Caki2 (cell line): ENCODE measurements at places on chromosomes 4 and X.

DNA sequence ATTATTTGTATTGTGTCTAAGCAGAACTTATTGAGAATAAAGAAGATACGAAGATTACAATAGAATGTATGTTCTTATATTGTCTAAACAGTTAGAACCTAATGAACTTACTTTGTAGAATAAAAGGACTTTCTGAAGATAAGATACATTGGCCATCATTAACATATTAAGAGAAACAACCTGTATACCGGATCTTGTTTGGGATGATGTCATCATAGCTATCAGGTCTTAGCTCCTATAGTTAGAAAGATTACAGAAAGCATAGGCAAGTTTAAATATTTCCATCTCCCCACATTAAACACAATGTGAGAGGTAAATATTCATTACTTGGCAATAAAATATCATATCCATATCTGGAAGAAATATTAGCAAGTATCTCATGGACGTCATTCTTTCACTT is 282.3 kb downstream of the PACRGL start:
- DNase-seq: no peak

- DNase-seq: peak; percentile 41
Measured at GRCh38 chr4:22987870-22988269, 295.1 kb downstream of the GBA3 start.

- DNase-seq: no peak
Measured at GRCh38 chrX:31236231-31236630, 164.4 kb upstream of the FTHL17 start.

DNA sequence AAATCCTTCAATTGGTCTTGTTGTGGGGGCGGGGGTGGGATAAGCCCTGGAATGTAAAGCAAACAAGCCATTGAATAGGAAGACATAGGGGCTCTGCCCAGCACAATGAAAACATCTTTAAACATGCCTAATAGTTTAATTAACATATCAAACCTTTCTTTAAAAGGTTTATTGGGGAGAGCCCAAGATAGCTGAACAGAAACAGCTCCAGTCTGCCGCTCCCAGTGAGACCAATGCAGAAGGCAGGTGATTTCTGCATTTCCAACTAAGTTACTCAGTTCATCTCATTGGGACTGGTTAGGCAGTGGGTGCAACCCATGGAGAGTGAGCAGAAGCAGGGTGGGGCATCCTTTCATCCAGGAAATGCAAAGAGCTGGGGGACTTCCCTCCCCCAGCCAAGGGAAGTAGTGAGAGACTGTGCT is 327.2 kb upstream of the CNKSR2 start:
- no peak for DNase-seq

DNA sequence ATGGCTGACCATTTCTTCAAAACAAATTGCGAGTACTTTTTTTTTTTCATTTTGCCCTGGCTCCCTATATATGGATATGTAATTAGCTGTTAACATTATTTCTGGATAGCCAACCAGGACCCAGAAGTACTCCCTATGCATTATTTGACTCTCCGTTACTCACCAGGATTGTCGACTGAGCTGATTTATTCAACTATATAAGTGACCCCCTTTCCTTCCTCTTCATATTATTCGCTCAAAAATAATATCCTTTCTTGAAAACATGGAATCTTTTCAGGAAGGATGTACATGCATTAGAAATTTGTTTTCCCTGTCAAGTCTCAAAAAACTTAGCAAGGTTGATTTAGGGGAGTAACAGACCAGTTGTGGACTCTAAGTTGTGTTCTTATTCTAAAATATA is 114.1 kb upstream of the KLHL4 start:
- no peak for DNase-seq

DNA sequence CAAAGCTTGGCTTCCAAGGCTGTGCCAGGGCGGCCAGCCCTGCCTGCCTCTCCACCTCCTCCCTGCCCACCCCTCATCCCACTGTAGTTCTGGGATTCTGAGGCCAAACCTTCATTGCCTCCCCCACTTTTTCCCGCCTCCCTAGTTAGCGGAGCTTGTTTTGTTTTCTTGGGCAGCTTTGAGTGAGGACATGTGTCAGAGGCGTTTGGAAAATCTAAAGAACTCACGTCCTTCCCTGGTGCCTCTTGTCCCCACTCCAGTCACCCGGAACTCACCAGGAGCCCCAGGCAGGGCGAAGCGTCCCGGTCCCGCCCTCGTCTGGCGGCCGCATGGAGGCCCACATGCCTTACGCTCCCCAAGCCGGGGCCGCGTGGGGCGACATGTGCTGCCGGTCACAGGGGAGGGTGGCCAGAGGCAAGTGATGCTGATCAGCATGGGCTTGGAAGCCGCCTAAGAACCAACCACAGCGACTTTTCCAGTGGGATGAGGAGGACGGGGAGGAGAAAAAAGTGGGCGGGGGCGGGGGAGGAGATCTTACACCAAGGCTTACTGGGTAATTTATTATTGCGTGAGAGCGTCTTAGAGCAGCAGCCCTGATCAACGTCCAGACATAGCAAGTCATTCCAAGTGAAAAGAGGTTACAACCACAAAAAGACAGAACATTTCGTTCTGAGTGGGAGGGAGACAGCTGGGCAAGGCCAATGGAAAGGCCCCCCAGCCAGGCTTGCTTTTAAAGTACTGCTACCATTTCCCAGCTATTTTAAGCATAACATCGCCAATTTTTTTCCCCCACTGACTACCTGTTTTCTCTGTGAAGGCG is 48.5 kb downstream of the PRPS1 start:
- DNase-seq: peak; percentile 93

GRCh38 chr4:170083541-170083940 is 6.2 kb downstream of the AADAT start:
- DNase-seq: no peak

DNA sequence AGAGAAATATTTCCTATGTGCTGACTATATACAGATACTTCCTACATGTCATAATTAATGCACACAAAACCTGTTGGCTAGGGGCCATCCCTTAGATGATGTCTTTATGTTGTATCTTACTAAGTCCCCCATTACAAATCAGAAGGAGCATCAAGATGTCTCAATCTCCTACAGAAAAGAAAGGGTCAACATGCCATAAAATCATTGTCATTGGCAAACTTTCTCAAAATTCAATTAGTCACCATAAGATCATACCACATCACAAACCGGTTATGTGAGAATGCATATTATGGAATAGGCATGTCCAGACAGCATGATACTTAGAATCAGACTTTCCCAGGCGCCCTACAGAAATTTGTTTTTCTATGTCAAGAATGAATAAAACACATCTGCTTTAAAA is 175.2 kb upstream of the TET2 start:
- DNase-seq: no peak

- no peak for DNase-seq
Measured at GRCh38 chr4:47839259-47839658, 1.4 kb upstream of the CORIN start.

DNA sequence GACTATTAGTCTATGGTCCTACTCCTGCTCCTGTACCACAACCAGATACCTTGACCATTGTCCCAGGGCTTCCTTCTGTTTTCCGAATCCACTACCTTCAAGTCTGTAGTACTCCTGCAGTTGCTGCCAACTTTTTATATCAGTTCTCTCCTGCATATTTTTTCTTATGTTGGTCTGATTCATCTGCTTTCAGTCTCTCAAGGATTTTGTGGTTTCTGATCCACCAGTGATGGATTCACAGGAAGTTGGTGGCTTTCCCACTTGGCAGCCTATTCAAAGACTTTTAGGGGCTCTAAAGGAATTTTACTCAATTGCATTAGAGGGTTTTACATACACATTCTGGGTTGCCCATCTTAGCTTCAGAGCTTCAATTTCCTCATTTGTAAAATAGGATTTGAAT is 23.6 kb downstream of the KIF4A start:
- DNase-seq: no peak

GRCh38 chr4:156538651-156539257 is 432.8 kb downstream of the PDGFC start:
- no peak for DNase-seq

DNA sequence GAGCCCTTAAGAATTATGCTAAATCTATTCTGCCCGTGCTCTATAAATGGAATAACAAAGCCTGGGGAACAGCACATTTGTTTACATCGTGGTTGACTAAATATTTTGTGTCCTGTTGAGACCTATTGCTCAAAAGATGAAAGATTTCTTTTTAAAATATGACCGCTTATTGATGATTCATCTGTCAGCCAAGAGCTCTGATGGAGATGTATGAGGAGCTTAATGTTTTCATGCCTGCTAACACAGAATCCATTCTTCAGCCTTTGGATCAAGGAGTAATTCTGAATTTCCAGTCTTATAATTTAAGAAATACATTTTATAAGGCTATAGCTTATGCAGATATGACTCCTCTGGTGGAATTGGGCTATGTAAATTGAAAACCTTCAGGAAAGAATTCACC is 271.3 kb upstream of the FAT4 start:
- DNase-seq: no peak
